ENCODE measurements at places on chromosomes 1 and 21.

- no peak for DNase-seq
Observed at GRCh38 chr1:4256351-4256750, 356.3 kb upstream of the C1orf174 start.

DNA sequence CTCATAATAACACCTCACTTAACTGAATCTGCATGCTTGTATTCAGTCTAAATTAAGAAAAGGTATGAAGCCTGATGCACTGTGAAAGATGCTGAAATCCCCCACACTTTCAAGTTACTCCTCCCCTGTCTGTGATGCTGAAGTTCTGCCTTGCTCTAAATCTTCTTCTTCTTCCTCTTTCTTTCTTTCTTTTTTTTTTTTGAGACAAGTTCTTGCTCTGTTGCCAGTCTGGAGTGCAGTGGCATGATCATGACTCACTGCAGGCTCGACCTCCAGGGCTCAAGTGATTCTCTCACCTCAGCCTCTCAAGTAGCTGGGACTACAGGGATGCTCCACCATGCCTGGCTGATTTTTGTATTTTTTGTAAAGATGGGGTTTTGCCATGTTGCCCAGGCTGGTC is 231.0 kb upstream of the B3GALT2 start:
- no peak for DNase-seq

DNA sequence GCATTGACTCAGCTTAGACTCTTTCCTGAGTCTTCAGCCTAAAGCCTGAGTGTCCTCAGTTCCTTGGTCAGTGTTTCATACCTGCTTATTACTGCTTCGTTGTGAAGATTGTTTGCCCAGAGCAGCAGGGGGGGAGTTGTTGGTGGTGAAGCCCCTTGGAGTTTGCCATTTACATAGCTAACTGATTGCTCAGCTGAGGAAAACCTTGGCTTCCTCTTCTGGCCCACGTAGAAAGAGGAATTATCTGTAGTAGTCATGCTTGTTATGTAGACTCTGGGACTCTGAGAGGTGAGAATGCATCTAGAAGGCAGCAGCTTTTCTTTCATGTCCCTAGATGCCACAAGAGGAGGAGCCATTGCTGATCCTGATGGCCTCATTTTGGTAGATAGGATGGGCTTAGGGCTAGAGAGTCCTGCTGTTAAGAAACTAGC is 125.9 kb downstream of the MAST2 start:
- DNase-seq, result no peak

- DNase-seq, result peak; percentile 32
Observed at GRCh38 chr1:110538921-110539320, 19.9 kb upstream of the KCNA10 start.

DNA sequence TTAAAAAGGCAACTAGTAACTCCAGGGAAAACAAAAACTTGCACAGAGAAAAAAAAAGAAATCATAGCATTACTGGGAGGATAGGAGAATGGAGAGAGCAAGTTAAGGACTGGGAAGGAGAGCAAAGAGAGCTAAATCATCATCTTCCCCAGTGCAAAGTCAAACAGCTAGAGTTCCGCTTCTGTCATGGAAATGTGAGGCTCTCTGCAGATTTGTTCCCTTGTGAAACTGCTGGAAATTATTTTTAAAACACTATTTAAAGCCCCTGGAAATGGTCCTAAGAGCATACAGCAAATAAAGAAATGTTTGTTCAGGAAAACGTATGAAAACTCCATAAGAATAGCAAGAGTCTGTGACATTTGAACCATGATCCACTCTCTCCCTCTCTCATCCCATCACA is 64.6 kb downstream of the CAMK2N1 start:
- no peak for DNase-seq

DNA sequence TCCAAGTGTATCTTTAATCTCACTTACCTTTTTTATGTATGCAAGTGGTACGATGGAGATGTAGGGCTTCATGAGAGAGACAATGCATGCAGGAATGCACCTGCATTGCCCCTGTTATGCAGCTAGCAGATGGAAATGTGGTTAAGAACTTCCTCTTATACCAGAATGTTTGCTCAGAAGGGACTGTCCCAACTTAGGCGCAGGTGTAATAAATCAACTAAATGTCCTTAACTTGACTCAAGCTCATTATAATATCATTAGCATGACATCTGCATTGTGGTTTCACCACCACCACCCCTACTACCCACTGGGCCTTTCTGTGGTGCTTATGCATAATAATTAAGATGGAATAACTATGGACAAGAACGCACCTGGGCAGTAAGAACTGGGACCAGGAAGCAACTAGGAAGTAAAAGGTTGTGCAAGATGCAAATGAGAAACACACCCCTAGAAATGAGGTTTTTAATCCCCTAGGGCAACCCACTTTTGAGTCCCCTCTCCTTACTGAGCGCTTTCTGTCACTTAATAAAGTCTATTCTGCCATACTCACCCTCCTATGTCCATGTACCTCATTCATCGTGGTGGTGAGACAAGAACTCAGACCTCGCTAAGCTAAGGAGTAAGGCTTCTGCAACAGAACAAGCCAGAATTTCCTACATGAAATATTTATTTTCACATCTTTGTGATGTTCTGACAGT is 1103.3 kb upstream of the B3GALT2 start:
- no peak for DNase-seq

GRCh38 chr21:36749935-36750575 is 51.1 kb downstream of the SIM2 start:
- DNase-seq, result no peak

- no peak for DNase-seq
Observed at GRCh38 chr1:56375326-56375804, 204.0 kb downstream of the PLPP3 start.

GRCh38 chr1:202642619-202643291 is 67.5 kb downstream of the SYT2 start:
- DNase-seq, result no peak

DNA sequence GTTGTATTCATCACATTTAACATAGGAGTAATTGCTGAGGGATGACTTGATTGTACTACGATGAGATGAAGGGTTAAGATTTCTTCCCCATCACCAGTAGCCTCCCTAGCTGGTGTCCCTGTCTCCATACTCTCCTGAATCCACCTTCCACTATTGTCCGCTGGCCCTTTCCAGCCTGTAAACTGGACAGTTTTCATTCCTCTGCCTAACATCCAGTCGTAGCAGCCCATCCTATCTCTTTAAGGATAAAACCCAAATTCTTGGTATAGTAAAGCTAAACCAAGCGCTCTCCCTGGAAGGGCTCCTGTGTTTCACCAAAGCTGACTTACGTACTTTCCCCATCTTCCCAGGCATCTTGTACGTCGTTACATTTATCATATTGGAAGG is 670 bp downstream of the COX20 start:
- peak; percentile 34 for DNase-seq

DNA sequence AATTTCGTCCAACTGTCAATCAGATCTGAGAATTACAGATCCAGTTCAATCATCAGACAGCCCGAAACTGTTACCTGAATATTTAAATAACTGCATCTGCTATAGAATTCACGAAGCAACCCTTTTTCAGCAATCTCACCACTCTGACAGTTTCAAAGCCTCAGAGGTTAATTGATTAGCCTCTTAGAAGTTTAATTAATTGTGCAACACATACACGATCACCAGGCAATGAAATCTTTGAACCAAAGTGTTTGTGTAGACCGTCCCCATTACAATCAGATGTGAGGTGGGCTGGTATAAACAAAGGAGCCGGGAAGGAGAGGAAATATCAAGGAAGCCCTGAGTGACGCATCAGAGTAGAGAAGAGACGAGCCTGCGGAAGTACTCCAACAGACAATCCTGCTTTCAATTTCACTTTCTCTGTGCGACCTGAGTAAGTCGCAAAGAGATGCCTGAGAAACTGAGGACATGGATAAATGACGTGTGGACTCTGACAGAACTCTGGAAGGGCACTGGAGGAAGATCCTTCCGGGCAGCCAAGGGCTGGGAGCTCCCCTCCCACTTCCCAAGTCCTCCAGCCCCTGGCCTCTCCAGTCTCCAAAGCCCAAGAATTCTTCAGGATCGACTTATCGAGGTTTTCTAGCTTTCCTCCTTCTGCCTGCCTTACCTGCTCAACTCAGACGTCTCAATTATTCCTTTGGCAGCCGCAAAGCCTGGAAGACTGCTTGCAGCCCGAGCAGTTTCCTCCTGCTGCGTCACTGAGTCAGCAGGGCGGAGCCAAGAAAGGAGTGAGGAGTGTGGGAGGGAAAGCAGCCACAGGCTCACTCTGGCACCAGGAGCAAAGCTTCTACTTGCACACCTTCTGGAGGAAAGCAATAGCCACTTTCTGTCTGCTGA is at the start of gene RNASEL:
RNASEL (minus strand) TSS at position 757 of the 897 bp plus-strand sequence. CDS start 2,450 bp downstream, outside the sequence.
- DNase-seq, result peak; percentile 56

DNA sequence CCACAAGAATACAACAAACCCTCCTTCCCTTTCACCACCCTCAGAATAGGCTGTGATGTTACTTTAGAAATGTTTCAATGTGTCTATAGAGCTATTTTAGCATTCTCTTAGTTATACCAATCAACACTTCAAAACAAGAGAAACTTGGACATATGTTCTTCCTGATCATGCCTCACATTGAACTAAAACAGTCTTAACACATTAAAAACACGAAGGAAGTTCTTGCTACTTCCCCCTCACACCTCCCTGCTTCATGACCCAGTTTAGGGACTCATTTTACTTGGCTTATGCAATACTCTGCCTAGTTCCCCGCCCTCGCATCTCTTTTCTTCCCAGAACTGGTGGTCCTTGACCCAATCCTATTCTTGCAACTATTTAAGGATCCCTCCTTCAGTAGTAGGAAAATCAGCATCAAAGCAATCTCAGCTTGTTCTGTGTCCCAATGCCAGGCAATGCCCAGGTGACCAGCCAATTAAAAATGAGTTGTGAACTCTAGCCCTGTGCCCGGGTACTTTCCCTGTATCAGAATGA is 408.8 kb upstream of the BEND5 start:
- DNase-seq, result no peak

GRCh38 chr1:15192916-15193550 is 39.5 kb downstream of the TMEM51 start:
- DNase-seq, result no peak

DNA sequence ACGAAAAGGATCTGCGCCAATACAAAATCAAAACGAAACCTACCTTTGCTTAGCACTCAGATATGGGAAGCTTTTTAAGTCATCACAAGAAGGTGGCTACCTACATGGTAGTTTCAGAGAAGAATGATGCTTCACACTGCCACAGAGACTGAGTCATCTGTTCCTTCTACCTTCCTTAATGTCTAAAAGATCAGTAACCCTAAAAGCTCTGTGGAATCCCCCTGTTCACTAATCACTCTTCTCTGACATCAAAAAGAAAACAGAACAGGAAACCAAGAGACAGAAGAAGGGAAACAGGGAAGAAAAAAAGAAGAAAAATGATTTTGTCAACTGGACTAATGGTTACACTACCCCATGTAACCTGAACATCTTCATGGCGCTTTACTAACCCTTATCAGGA is 177.2 kb downstream of the SMYD3 start:
- DNase-seq, result no peak

GRCh38 chr1:27656157-27656893 is 15.7 kb downstream of the IFI6 start:
- no peak for DNase-seq

DNA sequence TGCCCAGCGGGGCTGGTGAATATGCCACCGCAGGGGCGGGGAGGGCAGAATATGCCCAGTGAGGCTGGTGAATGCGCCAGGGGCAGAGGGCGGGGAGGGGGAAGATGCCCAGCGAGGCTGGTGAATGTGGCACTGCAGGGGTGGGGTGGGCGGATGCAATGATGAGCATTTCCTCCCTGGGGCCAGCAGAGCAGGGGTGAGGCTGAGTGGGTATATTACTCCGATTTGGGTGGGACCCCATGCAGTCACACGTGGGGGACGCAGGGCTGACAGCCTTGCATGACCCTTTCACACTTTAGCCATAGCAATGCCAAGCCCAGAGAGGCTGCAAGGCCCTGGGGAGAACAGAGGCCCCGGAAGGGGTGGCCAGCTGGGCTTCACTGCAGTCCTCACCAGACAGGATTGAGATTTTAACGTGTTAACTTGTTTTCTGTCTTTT is 9.3 kb upstream of the SLX9 start:
- no peak for DNase-seq

DNA sequence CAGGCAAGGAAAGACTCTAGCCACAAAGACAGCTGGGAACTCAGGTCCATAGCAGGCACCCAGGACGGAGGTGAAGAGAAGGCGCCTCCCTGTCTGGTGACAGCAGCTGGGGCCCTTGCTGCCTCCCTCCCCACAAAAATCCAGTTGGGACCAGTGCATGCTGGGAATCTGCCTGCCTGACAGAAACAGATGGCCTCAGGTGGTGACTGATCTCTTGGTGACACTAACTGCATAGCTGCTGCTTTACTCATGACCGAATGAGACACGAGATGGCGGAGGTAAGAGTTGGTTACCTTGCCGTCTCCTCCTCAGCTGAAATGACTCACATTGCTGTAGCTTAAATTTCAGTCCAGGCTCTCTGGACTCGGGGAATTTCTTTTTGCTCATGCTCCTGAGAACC is 130.3 kb downstream of the FGGY start:
- no peak for DNase-seq

- DNase-seq, result peak; percentile 16
Observed at GRCh38 chr1:74673351-74674111, at the start of gene ERICH3. TSS of gene ERICH3 (minus strand) at chr1:74673792. CDS start at chr1:74673519, 273 bp downstream.

- no peak for DNase-seq
Observed at GRCh38 chr1:227447531-227447990, 115.8 kb upstream of the ZNF678 start.

DNA sequence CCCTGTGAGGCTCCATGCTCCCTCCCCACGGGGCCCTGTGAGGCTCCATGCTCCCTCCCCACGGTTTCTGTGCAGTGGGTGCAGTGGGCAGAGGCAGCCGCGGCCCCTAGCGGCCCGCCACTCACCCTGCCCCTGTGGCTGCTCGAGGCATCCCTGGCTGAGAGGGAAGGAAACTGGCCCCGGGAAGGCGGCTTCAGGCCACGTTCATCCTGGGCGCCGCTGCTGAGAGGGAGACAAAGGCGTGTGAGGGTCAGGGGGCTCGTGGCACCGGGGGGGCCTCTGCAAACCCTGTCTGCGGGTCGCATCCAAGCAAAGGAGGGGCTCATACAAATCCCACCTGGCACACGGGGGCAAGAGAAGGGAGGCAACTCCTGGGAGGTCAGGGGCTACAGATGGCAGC is 8.5 kb downstream of the CFAP410 start:
- DNase-seq, result no peak

GRCh38 chr1:200681231-200681630 is 11.5 kb upstream of the DDX59 start:
- no peak for DNase-seq
